ENCODE measurements at places on chromosomes 1 and 21. TPM values are rescaled to one million over a fixed set of nuclear protein-coding genes. Genes with fewer than 3 reads are reported as not detected.

CDA gene
- polyA plus RNA-seq: 2.1 TPM

DNA sequence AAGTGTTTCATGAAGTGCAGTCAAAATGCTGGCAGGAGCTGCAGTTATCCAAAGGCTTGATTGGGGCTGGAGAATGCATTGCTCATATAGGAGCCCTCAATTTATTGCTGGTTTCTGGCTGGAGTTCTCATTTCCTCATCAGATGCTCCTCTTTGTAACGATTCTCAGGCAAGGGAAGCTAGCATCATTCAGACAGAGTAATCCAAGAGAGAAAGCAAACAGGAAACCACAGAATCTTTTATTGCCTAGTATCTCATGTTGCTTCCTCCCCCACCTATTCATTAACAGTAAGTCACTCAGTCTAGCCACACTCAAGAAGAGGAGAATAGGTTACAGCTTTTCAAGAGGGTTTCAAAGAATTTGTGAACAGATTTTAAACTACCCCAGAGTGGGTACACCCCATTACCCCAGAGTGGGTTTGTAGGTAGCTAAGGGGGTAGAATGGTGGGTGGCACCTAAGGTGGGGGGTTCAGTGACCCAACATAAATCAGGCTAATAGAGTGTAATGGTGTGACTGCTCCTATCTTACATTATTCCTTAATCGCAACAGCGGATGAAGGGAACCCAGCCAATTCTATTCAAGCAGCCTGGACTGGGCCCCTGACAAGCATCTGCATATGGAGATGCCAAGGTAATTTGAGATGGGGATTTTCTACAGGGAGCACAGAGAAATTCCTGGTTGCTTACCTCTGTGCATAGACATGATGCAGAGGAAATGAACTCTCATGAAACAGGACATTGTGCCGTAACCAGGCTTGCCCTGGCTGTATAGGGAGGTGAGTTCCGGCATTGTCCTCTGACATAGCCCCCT lies 67.1 kb downstream of the KCNJ15 start:
- peak; percentile 36 for DNase-seq

DNA sequence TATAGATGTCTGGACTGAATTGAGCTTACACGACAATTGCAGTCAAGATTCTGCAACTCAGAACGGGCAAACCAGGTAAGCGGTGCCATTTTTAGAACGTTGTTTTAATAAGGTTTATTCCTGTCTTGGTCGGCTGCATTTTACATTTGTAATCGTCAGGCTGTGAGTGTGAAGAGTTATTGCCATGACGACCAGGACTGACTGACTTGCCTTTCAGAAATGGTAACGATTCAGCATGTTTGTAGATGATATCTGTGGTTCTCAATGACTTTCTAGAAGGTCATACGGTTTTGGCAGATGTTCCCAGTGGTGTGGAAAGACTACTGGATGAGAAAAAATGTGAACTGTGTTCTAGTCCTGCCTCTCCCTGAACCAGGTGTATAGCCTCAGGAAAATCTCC lies 271.3 kb upstream of the B3GALT2 start:
- no peak for DNase-seq

SERPINC1 gene
- polyA plus RNA-seq: 53.5 TPM

DNA sequence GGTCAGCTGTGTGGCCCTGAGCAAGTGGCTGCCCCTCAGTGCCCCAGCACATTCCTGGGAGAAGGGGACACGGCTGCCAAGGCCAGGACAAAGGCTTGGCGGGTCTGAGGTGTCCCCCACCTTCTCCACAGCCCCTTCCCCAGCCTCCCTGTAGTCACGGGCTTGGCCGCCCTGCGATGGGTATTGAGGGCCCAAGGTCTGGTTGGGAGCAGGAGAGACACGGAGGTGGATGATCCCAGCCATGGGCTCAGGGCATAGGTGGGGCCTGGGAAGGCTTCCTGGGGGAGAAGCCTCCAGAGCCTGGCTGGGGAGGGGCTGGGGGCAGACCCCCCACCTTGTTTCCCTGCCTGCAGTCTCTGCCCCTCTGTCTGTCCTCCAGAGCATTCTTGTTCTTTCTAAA lies 27.0 kb downstream of the TTC39A start:
- no peak for DNase-seq

Measured in hepatocyte (in vitro differentiated cells).